Activated T-cell treated with anti-CD3 and anti-CD28 coated beads, Interleukin-2, amount 50 U/mL, for 4 hours (primary cell): ENCODE measurements at places on chromosomes 5 and 9. TPM values are rescaled to one million over a fixed set of nuclear protein-coding genes. Genes with fewer than 3 reads are reported as not detected.

GRCh38 chr5:15441433-15442192 lies 58.4 kb upstream of the FBXL7 start:
- no peak for DNase-seq

- DNase-seq = no peak
Measured at GRCh38 chr9:134192951-134193731, 28.8 kb upstream of the RNU6ATAC start.

- DNase-seq = no peak
Measured at GRCh38 chr9:105195259-105195658, 49.2 kb upstream of the SLC44A1 start.

DNA sequence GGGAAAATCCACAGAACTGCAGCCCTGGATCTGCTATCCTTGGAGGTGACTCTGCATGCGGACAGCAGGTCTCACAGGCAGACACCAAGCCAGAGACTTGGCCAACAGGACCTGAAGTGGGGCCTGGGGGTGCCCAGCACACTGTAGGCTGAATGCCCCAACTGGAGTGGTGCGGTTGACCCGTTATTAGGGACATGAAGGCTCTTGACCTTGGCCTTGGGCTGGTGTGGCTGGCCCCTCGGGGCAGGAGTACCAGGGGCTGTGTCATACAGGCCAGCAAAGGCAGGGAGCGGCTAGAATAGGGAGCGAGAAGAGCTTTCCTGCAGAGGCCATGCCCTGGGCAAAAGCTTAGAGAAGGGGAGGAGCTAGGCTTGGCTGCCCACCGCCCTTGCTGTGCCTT lies 153.2 kb upstream of the MVB12B start:
- DNase-seq = no peak

DNA sequence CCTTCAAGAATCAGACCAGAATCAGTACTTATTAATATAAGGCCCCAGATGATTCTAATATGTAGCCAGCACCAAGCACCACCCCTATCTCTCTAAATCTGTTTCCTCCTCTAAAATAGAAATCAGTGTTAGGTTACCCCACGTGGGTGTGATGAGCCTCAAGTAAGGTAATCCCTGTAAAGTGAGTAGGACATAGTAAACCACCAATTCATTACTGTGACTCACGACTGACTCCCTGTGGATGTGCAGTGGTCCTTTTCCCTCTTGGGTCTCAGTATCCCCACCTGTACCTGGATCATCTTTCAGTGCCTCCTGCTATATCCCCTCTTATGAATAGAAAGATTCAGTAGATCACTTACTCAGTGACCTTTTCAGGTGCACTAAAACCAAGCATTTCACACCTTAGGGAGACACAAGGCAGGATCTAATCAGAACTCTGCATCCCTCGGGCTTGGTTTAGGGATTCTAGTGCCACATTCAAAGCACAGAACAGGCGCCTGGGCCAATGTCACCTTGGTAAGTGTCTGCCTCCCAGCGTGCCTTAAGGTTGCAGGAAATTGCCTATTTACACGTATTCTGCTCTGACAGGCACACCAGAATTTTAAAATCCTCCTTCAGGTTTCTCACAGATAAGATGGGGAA lies 12.2 kb upstream of the ALDH1B1 start:
- no peak for DNase-seq

- DNase-seq = no peak
Measured at GRCh38 chr9:20754556-20754955, 70.5 kb downstream of the FOCAD start.

DNA sequence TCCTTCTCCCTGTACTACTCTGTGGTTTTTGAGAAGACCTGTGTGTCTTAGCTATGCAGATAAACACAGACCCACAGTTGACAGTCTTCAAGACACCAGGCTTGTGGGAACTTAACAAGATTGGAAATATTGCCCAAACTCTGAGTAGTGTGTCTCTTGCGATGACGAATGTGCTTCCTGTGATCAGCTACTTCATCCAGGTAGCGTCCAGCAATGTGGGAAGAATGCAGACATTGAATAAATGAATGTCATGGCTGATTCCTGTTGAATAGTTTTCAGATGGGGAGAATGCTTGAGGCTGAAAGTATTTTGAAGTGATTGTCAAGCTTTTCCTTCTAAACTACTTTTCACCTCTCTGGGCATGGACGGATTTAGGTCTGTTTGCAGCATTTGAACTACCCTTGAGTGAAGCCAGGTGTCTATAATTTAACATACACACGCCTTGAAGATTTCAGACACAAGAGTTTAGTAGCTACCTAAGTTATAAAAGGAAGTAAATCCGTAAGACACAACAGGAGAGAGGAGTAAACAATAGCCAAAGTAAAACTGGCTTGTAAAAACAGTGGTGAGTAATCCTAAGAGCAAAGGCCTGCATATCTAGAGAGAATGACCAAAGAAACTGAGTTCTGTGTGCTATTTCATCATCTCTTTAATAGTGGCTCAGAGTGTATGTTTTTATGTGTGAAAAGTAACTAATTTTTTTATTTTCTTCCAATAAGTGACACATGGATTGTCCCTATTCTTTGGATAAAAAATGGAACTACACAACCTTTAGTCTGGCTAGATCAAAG lies 30.0 kb upstream of the ARL14EPL start:
- no peak for DNase-seq

DNA sequence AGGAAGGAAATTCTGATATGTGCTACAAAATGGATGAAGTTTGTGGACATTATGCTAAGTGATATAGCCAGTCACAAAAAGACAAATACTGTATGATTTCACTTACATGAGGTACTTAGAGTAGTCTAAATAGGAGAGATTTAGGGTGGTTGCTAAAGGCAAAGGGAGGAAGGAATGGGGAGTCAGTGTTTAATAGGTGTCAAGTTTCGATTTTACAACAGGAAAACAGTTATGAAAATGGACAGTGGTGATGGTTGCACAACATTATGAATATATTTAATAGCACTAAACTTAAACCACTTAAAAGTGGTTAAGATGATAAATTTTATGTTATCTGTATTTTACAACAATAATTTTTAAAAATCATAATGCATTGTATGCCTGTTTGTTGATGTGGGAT lies 40.4 kb upstream of the ECM2 start:
- DNase-seq = no peak

DNA sequence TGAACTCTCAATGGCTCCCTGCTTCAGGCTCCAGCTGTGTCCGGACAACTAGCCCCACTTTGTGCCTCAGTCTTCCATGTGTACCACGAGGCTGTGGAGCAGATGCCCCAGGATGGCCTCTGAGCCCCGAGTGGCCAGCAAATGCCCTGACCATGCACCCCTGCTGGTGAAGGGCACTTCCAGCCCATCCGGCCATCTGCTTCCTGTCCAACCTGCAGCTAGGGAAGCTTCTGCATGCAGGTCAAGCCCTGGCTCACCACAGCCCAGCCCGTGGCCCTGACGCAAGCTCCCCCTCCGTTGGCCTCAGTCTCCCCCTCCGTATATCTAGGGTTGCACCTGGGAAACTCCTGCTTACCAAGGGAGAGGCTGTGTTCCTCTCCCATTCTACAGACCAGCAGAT lies 4.8 kb downstream of the NINJ1 start:
- DNase-seq = no peak

DNA sequence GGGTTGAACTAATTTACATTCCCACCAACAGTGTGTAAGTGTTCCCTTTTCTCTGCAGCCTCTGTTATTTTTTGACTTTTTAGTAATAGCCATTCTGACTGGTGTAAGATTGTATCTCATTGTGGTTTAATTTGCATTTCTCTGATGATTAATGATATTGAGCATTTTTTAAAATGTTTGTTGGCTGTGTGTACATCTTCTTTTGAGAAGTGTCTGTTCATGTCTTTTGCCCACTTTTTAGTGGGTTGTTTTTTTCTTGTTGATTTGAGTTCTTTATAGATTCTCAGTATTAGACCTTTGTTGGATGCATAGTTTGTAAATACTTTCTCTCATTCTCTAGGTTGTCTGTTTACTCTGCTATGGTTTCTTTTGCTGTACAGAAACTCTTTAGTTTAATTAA lies 101.6 kb downstream of the NIPBL start:
- DNase-seq = no peak

DNA sequence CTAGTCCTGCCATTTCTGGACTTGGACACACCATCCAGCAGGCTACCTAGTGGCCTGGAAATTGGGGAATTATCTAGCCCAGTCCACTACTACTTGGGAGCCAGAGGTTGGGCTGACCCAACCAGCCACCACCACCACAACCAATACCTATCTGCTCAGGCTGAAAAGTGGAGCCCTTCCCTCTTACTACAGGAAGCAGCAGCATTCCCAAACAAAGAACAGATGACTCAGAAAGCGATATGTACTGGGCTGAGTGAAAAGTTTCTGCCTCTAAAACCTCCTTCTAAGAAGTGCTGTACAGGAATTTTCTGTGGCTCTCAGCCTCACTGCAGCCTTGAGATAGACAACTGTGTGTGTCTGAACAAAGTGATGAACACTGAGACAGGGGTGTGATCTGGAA lies 279.4 kb downstream of the CDH10 start:
- no peak for DNase-seq

DNA sequence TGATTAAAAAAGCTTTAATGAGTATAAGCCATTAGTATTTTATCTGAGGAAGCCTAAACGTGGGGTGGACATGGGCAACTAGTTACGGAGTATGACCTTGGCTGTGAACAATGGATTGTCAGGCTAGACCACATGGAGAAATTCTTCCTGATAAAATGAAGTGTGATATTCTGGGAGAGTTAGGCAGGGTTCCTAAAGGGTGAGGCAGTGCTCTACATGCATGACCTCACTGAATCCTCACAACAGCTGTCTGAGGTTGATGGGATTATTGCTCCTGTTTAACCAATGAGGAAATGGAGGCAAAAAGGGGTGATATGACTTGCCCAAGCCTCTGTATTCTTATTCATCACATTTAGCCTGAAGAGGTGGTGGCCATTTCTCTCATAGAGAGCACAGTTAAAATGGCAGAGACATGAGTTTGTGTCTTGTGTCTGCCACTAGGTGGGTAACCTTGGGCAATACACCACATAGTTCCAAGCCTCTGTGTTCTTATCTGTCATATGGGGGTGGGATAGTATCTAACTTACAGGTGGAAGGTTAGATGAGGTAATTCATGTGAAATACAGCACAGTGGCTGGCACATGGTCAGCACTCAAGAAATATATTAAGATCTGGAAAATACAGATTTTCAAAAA lies 96.1 kb upstream of the NR3C1 start:
- no peak for DNase-seq

- DNase-seq = no peak
Measured at GRCh38 chr5:102731693-102732092, 23.4 kb upstream of the PAM start.

DNA sequence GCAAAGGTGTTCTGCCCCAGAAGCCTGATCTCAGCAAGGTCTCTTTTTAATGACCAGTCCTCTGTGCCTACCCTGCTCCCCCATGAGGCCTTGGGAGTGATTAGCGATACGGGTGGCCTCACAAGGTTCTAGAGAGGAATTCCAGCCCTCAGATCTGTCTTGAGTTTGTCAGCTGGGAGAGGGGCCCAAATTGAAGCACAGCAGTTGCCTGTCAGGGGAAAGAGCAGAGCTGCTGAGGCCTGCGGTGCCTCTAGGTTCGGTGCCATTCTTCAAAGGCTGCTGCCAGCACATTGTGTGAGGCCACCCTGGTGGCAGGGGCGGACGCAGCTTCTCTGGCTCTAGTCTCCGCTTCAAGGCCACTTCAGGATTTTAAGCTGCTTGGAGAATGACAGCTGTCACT lies 85.7 kb upstream of the GRIA1 start:
- no peak for DNase-seq

DNA sequence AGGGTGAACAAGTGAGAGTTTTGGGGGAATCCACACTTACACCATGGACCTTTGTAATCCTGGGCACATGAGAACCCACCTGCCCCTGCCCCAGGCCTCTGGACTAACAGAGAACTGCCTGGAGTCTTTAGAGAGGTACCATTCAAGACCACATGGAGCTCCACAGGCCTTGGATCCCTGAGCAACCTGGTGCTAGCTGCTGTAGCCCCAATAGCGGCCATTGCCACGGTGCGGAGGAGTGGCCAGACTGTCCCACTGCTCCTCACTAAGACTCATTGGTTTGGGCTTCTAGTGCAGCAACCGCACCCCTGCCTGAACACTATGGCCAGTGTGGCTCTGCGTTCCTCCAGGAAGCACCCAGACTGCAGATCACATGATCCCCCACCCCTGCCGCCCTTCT lies 45.8 kb downstream of the OSMR start:
- no peak for DNase-seq

DNA sequence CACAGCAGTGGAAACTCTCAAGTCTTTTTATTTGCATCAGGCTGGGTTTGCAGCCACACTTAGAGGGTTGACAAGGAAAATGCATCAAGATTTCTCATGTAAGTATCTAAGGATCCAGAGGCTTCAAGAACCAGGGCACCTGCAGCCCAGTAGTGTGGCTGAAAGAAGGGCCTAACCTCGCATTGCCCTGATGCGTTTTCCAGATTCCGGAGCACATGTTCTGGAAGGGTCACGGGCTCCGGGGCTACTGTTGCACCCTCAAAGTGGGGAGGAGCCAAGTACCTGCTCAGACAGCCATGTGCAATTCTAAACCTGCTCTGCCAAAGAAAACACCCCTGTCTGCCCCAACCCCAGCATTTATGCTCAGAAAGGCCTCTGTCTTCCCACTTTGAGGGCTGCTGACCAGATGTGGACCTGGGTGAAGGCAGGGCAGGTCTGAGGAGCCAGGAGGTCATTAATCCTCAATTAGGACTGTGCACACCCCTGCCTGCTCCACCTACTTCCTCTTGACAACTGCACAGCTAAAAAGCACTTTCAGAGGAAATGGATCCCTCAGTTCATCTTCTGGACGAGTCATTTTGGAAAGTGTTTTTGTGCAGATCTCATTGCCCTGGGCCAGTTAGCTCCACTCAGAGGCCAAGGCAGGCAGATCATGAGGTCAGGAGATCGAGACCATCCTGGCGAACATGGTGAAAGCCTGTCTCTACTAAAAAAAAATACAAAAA lies 110.7 kb downstream of the SAXO1 start:
- DNase-seq = no peak

GRCh38 chr9:22623236-22623635 lies 176.6 kb downstream of the DMRTA1 start:
- no peak for DNase-seq

- no peak for DNase-seq
Measured at GRCh38 chr5:145712245-145712644, 122.9 kb downstream of the PRELID2 start.

GRCh38 chr5:77636641-77637169 lies 1.8 kb downstream of the OTP start:
- no peak for DNase-seq

The CCNO gene
- not detected for total RNA-seq

The ADAMTS16 gene
- not detected for total RNA-seq

The ADAMTS19 gene
- not detected for total RNA-seq

The PCDHB11 gene
- total RNA-seq = not detected

The PTPRD gene
- total RNA-seq = 0.49 TPM

The PCDHGA10 gene
- 0.68 TPM for total RNA-seq

The IL5 gene
- 24.1 TPM for total RNA-seq

The MSANTD3 gene
- total RNA-seq = 12.2 TPM
